ENCODE measurements at places on chromosomes 3 and 15. TPM values are rescaled to one million over a fixed set of nuclear protein-coding genes. Genes with fewer than 3 reads are reported as not detected.

ST8SIA2 gene
- total RNA-seq = not detected

DNA sequence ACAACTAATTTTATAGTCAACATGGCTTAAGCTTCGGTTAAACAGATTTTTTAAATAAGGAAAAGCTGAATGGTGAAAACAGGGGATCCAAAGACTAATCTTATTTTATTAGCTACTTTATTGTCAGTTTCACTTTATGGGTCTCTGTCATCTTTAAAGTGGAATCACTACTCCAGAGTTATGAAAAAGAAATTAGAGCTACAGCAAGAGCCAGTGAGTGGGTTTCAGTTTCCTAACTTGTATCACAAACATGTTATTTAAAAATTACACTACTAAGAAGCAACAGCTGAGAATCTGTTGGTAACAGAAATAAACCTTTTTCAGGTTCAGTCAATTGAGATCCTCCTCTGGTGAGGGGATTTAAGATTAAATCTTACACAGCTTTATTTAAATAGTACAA, 10.0 kb downstream of the PHC3 start:
- DNase-seq = no peak
- peaks cover 58% of the 10 kb centered on the region for H3K36me3 ChIP-seq
- peak overlapping the region; percentile 32 for H3K4me3 ChIP-seq
- peaks cover 64% of the 10 kb centered on the region for H3K4me1 ChIP-seq

- H3K36me3 ChIP-seq = peaks cover 55% of the 10 kb centered on the region
- H3K4me3 ChIP-seq = no peak overlapping the region
- peak overlapping the region; percentile 66 for H3K27ac ChIP-seq
- DNase-seq = no peak
Observed at GRCh38 chr15:75380773-75381172, 12.4 kb upstream of the MAN2C1 start.

UBE2E1 gene
- 93.8 TPM for total RNA-seq

Data from activated CD4-positive, alpha-beta T cell treated with anti-CD3 and anti-CD28 coated beads for 36 hours (primary cell).